ENCODE measurements at places on chromosomes 3 and 15.

GRCh38 chr15:71093054-71094024 lies 21.9 kb upstream of the THSD4 start:
- DNase-seq, result no peak

DNA sequence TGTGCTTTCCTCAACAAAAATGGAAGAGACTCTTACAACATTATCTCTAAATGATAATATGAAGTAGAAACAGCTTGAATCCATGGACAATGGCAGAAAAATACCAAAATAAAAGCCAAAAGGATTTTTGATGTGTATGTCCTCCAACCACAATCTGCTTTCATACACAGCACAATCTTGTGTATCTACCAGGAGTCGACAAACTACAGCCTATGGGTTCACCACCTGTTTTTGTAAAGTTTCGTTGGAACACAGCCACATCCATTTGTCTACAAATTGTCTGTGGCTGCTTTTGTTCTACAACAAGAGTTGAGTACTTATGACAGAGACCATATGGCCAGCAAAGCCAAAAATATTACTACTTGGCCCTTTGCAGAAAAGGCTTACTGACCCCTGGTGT lies 88.7 kb upstream of the UBE2E2 start:
- DNase-seq, result no peak

DNA sequence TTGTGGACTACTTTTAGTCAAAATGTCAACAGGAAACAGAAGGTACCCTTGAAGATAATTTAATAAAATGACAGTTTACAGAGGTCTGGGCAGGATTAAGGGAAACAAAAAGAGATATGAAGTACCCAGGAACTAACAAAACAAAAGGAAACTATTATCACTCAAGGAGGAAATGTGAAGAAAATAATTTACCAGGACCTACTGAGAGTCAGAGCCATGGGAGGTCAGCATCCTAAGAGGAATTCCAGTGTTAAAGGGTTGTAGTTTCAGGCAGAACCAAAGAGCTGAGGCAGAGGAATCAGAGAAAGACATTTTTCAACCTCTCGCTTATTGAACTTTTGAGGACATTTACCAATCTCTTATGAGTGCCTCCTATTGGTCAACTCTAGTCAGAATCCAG lies 408.9 kb upstream of the CBLB start:
- DNase-seq, result no peak

DNA sequence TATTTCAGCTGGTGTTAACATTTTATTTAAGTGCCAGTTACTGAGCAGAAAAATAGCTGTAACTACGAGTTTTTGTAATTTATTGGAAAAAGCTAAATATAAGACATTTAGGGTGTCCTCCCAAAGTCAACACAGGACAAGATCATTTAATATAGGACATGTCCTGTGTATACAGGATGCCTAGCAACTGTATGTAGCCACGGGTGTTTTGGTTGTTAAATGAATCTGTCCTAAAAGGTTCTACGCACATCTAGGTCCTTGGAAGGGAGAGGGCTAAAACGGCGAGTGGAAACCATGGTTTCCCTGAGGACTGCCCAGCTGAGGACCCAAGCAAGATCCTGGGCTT lies 565 bp upstream of the ZNF621 start:
- DNase-seq, result no peak

GRCh38 chr3:16587047-16587680 lies 18.1 kb downstream of the DAZL start:
- no peak for DNase-seq

GRCh38 chr3:12393894-12394293 lies 90.4 kb upstream of the TSEN2 start:
- no peak for DNase-seq

GRCh38 chr15:91526424-91526823 lies 327.1 kb upstream of the SLCO3A1 start:
- no peak for DNase-seq

GRCh38 chr3:188861842-188862744 lies 309.7 kb upstream of the TPRG1 start:
- no peak for DNase-seq

DNA sequence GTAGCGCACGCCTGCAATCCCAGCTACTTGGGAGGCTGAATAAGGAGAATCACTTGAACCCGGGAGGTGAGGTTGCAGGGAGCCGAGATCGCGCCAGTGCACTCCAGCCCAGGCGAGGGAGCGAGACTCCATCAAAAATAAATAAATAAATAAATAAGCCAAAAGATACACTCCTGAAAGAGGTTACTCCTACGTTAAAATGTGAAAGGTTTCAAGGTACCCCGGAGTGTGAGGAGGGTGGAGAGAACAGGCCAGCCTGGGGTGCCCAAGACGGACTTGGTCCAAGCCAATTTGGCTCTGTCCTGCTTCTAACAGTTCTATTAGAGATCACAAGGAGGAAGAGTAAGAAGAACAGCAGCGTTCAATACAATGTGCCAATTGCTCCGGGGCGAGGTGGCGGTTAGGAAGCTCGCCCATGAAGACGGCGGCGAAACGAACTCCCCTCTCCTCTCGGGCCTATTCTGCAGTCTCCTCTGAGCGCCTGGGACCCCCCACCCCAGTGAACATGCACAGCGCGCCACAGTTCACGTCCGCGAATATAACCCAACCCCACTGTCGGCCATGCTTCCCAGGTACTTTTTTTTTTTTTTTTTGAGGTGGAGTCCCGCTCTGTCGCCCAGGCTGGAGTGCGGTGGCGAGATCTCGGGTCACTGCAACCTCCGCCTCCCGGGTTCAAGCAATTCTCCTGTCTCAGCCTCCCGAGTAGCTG lies 942 bp downstream of the ELP6 start:
- no peak for DNase-seq

- peak; percentile 21 for DNase-seq
These were observed 365.5 kb downstream of the SHQ1 start for GRCh38 chr3:72482589-72483321.

DNA sequence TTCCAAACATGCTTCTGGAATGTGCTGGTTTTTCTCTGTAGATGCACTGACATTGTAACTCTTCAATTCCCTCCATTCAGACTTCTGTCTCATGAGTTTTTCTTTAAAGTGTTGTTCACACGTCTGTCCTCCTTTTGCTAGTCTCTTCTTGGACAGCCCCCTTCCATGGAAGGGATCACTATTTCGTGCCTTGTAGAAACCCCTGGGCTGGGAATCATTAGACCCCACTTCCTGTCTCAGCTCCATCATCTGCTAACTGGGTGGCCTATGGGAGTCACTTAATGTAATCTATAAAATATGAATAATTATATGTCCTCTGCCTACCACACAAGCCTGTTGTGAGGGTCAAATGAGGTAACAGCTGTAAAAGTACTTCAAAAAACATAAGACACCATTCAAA lies 110.6 kb downstream of the THSD4 start:
- DNase-seq, result no peak

- DNase-seq, result no peak
These were observed 353.1 kb upstream of the GBE1 start for GRCh38 chr3:82114589-82114988.

DNA sequence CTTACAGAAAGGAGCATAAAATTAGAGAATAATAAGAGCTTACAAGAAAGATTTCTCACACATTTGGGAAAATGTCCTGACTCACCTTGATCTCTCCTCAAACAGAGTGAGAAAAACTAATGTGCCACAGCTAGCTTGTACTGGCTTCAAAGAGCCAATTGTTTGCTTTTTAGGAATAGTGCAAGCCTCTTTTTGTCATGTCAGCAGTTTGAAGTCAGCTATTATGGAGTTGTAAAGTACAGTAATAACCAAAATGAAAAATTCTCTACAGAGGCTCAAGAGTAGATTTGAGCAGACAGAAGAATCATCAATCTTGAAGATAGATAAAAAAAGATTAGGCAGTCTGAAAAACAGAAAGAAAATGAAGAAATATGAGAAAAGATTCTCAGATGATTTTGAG lies 313.4 kb upstream of the GPR149 start:
- no peak for DNase-seq

- no peak for DNase-seq
These were observed 11.6 kb upstream of the CILP start for GRCh38 chr15:65222891-65223290.

GRCh38 chr3:69182588-69183316 lies 60.4 kb upstream of the LMOD3 start:
- no peak for DNase-seq

GRCh38 chr15:55260562-55261131 lies 29.0 kb downstream of the RAB27A start:
- DNase-seq, result no peak

DNA sequence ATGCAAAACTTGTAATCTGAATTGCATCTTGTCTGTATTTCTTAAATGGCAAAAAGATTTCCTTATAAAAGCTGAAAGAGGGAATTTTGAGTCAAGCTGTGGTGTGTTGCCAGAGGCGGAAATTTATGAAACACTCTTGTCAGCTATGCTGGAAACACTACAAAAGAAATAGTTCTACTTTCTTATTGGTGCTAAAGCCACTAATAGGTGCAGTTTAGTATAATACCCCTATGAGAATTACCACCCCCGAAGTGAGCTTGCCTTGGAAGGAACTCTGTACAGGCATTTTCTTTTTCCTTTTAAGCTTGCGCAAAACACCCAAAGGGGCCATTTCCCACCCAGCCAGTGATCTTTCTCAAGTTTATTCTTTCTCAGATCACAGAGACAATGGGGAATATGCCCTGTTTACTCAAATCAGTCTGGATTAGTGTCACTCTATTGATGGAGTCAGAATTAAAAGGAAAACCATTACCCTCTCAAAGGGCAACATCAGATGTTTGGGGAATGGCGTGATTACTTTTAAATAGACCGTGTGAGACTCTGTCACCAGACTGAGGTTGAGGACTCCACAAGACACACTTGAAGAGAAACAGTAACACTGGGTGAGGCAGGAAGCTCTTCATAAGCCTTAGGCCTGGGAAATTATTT lies 166.0 kb downstream of the TP63 start:
- DNase-seq, result no peak

- DNase-seq, result peak; percentile 5
These were observed 74.7 kb downstream of the MAGI1 start for GRCh38 chr3:65963787-65964677.

GRCh38 chr15:51283026-51283425 lies 55.4 kb downstream of the CYP19A1 start:
- no peak for DNase-seq

- DNase-seq, result no peak
These were observed 63.2 kb downstream of the PXYLP1 start for GRCh38 chr3:141294848-141295247.

- no peak for DNase-seq
These were observed 248.1 kb downstream of the ERC2 start for GRCh38 chr3:56219894-56220805.

- no peak for DNase-seq
These were observed 215.5 kb downstream of the LRRC3B start for GRCh38 chr3:26838026-26838425.

DNA sequence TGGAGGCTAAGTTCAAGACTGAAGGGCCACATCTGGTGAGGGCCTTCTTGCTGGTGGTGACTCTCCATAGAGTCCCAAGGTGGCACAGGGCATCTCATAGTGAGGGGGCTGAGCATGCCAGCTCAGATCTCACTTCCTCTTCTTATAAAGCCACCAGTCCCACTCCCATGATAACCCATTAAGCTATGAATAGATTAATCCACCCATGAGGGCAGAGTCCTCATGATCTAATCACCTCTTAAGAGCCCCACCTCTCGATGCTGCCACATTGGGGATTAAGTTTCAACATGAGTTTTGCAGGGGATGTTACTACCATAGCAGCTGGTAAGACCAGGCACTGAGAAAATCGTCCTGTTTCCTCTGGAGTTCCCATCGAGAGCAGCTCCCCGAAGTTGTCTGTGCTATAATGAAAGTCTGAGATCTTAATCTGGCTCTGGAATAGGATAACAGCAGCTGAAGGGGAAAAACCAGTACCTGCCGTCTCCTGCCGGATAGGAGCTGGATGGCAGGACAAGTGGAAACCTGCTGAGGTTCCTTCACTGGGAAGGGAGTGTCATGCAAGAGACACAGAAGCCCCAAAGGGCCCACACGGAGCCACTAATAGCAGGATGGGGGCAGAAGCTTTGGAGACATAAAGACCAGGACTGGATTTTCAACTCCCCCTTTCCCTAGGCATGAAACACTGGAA lies 79.5 kb upstream of the EPHB3 start:
- no peak for DNase-seq

GRCh38 chr3:172517859-172518466 lies 5.3 kb downstream of the TNFSF10 start:
- no peak for DNase-seq

DNA sequence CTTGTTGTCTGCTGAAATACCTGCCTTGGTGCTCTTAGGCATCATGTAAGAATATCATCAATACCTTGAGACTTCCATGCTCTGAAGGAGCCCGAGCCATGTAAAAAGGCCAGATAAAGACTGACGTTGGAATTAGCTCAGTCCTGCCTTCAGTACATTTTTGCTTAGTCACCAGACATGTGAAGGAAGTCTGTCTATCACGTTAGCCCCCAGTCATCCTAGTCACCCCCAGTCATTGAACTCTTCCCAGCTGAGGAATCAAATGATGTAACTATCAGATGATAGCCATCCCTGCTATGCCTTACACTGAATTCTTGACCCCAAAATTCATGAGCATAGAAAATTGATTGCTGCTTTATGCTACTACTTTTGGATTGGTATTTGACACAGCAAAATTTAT lies 351.2 kb upstream of the SGO1 start:
- no peak for DNase-seq

DNA sequence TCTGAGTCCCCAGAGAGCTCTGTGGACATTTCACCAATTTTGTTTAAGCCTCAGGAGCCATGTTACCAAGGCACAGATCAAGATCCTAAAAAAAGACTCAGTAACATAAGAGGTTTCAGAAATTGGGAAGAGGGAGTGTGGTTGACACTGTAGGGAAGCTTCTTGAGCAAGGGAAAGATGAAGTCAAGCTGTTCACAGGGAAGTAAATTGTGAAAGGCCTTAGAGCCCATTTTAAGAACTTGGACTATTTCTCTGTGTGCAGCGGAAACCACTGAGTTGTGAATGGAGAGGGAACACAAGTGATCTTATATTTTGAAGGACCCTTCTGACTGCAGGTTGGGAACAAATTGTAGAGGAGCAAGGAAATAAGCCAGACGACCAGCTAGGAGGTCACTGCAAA lies 18.7 kb downstream of the BCL2A1 start:
- DNase-seq, result no peak
